Right renal pelvis (tissue), 4 donors: ENCODE measurements at places on chromosomes 5 and 9. TPM values are rescaled to one million over a fixed set of nuclear protein-coding genes. Genes with fewer than 3 reads are reported as not detected.

The RGS7BP gene
- 9.7 TPM for polyA plus RNA-seq

The GADD45G gene
- 5.4 TPM for polyA plus RNA-seq

The ELOVL7 gene
- polyA plus RNA-seq, result 15.1 TPM

The SNAPC3 gene
- polyA plus RNA-seq, result 50.9 TPM

The ZBTB34 gene
- 18.6 TPM for polyA plus RNA-seq

- DNase-seq, result no peak
Measured at GRCh38 chr5:176743136-176743861, 67.1 kb upstream of the UNC5A start.

DNA sequence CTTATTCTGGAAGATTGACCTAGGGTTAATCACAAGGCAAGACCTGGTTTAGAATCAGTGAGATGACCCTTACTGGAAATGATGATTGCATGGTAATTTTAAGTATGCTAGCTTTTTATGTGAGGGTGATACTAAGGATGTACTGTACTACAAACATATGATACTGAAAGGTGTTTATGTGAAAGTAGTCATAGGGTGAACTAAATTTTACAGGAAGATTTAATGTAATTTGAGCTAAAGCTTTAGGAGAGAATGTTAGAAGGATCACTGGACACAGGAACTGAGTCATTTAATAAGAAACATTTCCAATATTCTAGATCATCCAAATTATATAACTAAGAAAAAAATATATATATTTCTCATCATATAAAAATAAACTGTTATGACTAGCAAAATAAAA lies 197.2 kb downstream of the COX7C start:
- DNase-seq, result no peak

GRCh38 chr5:40945111-40945510 lies 35.8 kb downstream of the C7 start:
- DNase-seq, result no peak

DNA sequence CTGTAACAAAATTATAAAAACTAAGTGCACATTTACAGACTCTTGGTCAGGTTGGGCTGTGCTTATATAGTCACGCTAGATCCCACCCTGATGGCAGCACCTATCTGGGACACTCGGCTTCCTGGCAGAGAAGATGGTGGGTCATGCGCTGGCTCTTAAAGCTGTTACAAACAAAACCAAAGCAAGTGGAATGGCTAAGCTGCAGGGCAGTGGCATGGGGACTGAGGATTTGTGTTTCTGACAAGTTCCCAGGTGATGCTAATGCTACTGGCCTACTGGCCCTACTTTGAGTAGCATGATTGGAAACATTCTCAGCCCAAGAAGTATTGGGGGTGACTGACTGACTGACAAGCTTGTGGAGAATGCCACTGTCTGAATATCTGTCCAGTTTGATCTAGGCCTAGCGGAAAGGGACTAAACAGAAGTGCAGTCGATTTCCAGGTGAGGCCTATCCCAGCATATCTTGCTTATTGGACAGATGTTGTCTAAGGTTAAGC lies 8.3 kb downstream of the BTF3 start:
- no peak for DNase-seq

- no peak for DNase-seq
Measured at GRCh38 chr5:107514305-107514704, 156.4 kb downstream of the EFNA5 start.

- DNase-seq, result no peak
Measured at GRCh38 chr5:176995896-176996767, 10.4 kb downstream of the UIMC1 start.

DNA sequence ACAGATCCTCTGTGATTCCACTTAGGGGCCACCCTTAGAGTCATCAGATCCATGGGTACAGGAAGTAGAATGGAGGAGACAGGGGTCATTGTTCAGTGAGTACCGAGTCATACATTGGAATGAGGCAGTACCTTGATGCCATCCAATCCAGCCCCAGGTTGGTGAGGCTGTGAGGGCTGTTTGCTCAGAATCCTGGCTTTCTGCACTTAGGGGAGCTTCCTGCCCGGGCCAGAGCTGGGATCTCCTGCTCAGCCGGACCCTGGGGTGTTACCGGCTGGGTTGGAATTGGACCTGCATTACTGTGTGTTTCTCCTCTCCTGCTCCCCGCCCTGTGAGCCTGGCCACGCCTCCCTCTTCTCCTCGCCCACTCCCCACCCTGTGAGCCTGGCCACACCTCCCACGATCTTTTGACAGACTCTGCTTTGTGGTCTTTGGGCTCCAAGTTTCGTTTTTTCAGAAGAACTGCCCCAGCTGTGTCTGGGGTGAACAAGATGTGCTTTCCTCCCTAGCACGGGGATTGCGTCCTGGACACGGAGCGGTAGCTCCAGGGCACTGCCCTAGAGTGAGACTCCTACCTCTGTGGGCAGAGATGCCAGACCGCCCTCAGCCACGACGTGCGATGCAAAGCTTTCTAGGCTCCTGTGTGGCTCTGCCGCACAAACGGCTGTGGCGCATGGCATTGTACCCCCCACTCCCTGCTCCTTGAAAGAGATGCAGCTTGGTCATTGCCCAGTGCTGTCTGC lies 15.4 kb downstream of the TRAF2 start:
- no peak for DNase-seq

DNA sequence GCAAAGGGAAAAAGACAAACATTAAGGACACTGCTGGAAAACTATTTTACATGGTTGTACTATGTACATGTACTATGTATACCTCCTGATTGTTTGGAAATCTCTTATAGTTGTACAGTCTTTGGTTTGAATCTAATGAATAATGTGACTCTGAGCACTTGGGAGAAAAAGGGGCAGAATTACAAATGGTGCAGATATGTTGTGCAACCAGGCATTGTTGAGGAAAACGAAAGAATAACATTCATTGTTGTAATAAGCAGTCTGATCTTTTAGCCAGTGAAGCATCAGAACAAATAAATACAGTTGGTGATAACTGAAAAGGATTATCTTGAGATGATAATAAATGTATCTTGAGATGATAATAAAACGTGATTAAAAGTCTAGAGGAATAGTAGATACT lies 87.2 kb downstream of the CSNK1G3 start:
- DNase-seq, result no peak

DNA sequence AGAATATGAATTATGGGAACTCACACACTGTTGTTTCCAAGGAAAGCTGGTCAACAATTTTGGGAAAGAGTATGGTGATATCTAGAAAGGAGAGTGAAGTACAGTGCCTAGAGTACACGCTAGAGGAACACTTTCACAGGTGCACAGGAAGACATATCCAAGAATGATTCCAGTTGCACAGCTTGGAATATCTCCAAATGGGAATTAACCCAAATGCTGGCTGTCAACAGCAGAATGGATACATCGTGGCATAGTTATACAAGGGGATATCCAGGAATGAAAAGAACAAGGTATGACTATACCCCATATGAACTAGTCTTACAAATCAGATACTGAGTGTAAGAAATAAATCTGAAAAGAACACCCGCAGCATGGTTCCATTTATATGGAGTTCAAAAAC lies 231.3 kb downstream of the FSTL4 start:
- DNase-seq, result no peak

DNA sequence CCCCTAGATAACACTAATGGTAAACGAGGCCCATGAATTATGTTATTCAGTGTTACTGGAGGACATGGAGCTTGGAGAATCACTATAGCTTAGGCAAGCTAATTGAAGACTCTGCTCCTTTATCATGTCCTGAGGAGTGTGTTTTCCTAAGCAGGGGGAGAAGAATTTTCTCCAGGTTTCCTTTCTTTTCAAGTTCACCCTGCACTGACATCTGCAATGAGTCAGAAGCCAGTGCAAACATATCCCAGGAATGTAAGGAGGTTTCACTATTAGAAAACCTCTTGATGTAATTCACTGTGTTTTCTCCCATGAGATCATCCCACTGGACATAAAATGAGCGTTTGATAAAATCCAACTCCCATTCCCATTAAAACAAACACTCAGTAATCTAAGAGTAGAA lies 75.6 kb downstream of the DMRT2 start:
- DNase-seq, result no peak
